ENCODE measurements at places on chromosomes 6 and 20.

DNA sequence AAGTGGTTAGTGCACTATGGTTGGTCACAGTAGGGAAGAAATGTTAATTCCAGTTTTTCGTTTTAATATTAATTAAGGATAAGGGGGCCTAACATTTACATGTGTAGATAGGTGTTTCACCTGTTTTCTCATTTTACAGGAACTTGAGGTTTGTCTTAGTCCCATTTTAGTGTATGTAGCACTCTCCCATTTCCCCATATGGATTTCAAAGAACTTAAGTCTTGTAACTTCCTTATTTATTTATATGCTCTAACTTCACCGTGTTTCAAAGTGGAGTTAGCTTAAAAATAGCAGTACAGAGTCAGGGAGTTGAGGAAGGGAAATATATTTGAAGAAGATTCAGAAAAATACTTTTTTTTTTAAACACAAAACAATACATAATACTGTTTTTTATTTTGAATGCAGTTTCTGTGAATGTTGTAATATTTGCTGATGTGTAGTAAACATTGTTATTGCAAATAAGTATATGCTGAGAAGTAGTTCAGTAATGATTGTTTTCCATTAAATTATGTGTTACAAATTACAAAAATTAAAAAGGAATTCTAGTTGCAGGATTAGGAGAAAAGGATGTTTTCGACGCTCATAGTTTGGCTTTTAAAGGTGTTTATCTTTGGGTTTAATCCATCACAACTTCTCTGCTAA lies 3.5 kb downstream of the SCAF8 start:
- DNase-seq = no peak

GRCh38 chr6:40244699-40245098 lies 310.4 kb upstream of the MOCS1 start:
- DNase-seq = no peak

GRCh38 chr20:12433724-12434123 lies 516.0 kb downstream of the BTBD3 start:
- no peak for DNase-seq

DNA sequence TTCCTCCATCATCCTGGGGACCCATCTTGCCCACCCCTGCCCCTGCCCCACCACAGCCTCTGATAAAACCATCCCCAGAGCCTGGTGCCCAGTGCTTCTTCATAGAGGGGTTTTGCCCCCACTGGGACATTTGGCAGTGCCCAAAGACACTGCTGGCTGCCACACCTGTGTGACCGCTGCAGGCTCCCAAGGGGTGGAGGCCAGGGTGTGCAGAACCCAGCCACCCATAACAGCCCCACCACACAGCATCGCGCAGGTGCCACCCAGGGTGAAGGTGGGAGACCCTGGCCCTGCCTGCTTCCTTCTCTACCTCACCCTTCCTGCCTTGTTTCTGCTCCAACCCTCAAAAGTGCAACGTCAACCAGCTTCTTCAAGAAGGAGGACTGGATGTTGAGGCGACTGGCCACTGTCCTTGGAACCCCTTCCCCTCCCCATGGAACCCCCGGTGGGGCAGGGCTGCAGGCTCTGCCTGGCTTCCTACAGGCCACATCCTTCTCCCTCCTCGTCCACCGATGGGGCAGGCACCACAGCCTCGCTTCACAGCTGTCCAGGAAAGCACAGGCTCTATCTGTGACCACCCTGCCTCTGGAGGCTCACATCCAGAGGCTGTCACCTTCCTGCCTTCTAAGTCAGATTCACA lies 79.2 kb upstream of the MPC1 start:
- no peak for DNase-seq

- DNase-seq = no peak
Observed at GRCh38 chr6:31651602-31652191, 764 bp downstream of the BAG6 start.

DNA sequence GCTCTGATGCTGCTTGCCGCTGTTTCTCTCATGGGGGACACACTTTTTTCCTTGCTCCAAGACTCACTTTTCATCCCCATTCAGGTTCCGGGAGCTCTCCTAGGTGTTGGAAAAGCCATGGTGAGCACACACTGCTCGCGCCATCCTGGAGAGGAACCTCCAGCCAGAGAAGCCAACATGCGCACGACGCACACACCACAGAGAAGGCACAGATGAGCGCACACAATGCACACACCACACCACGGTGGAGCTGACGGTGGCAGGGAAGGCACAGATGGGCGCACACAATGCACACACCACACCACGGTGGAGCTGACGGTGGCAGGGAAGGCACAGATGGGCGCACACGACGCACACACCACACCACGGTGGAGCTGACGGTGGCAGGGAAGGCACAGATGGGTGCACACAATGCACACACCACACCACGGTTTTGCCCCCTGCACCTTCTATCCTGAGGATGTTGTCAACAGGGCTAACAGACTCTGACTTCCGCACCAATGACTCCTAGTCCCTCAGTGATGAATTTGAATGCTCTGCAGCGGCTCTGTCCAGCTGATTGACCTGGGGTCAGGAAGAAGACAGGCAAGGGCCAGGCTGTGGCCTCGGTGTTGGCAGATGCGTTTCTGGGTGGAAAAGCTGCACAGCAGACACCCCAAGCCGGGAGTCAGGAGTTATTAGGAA lies 154.7 kb downstream of the ERMARD start:
- no peak for DNase-seq

- no peak for DNase-seq
Observed at GRCh38 chr6:155328539-155329459, 14.5 kb upstream of the TFB1M start.

DNA sequence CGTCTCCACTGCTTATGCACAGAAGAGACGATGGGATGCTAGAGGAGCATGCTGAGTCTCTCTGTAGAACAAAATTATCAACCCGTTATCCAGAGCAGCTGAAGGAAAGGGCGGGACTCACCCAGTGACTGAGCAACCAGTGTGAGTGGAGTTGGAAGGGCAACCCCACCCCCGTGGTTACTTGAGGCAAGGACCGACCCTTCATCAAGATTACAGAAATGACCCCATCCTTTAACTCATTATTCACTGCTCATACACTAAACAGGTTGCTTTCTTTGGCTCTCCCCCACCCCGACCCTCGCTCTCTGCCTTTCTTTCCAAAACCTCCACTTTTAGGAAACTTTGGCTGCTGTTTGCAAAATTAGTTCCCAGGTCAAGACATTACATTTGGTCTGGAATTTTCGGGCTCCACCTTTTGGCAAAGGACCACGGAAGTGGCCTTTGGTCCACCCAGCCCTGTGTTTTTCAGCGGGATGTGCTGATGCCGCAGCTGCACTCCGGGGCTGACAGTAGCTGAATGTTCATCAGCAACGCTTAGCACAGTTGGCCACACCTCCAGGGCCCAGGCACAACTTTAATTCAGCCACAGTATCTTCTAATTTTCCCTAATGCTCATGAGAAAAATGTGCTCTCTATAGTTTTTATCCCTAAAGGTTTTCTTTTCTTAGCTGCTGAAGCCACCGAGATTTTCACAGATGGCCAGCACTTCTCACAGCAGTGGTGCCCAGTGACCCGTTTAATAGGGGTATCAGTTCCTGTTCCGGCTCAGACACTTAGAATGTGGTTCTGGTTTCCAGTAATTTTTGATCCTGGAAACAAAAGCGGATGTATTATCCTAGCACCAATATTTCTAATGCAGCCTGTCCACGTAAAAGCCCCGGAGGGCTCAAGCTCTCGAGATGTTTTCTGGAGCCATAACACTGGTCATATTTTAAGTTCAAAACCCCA lies 103.6 kb upstream of the NXT1 start:
- no peak for DNase-seq

DNA sequence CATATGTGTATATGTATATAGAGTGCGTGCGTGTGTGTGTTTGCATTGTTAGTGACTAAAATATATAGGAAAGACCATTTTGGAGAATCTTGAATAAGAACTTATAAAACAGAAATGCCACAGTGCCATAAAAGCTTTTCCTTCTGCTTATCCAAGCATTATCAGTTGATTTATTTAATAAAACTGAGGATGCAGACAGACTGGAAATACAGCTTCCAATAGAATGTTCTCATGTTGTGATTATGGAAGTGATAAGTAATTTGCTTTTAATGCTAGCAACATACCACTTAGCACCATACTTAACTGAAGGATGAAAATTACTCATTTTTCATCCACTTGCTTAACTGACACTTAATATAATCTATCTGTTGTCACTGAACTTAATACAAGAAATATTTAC lies 820.1 kb downstream of the TFAP2A start:
- DNase-seq = no peak

DNA sequence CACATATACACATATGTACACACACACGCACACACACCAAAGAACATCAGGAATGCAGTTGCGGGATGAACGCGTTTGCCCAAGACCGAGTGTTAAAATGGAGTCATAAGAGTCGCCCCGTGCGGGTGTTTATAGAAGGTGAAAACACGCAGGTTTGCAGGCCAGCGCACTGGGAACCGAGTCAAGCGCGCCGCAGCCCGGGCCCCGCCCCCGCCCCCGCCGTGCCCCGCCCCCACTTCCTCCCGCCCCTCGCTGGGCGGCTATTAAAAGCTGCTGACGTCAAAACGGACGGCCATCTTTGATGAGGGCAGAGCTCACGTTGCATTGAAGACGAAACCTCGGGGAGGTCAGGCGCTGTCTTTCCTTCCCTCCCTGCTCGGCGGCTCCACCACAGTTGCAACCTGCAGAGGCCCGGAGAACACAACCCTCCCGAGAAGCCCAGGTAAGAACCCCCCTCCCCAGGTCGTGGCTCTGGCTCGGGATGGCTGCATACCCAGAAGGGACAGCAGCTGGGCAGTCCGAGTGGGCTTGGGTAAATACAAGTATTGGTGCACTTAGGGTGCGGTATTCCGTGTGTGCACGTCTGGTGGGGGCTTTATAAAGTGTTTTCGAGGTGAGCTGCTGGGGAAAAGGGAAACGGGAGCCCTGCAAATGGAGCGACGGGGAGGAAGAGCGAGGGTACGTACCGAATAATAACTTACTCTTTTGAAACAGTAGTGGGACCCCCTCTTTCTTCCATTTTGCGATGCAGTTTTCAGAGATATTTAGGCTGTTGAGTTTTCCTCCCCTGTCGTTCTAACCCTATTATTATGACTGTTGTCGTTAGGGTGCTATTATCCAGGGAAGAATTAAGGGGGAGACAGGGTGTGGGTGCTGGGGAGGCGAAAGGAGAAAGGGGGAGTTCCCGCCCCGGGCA lies at the start of gene SNAP25:
Gene SNAP25 (plus strand): TSS at position 295 of the 916 bp plus-strand sequence. CDS start 56,662 bp downstream, outside the sequence.
- no peak for DNase-seq

DNA sequence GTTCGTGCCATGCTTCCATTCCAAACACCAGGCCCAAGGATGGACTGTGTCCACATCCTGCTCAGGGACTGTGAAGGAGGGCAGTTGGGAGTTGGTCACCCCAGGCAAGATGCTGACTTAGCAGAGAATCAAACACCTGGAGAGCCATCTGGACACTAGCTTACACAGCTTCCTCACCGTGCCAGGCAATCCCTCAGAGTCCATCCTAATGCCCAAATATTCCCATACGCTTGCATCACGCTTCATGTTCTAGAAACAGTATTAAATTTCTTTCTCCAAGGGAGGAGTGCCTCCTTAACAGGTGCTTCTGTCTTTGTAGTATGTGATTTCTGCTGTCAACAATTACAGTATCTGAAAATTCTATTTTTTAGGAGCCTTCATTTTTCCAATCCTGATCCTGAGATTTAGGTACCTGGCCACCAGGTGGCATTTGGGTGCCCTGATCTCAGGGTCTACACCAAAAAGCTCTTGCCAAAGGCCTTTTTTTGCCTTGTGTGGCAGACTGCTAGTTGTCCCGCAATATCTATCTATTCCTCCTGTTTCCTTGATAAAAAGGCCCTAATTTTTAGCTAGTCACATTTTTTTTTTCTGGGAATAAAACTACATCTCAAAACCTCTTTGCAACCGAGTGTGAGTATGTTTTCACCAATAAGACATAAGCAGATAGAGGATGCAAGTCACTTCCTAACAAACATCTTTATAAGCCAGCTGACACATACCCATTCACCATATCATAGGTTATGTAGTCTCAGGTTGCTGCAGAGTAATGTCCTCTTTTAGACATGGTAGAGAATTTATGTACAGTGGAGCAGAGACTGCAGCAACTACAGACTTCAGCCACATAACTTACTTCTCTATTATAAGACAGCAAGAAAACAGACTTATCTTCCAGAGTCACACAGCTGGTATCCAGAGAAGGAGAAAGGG lies 85.0 kb downstream of the PREP start:
- no peak for DNase-seq

DNA sequence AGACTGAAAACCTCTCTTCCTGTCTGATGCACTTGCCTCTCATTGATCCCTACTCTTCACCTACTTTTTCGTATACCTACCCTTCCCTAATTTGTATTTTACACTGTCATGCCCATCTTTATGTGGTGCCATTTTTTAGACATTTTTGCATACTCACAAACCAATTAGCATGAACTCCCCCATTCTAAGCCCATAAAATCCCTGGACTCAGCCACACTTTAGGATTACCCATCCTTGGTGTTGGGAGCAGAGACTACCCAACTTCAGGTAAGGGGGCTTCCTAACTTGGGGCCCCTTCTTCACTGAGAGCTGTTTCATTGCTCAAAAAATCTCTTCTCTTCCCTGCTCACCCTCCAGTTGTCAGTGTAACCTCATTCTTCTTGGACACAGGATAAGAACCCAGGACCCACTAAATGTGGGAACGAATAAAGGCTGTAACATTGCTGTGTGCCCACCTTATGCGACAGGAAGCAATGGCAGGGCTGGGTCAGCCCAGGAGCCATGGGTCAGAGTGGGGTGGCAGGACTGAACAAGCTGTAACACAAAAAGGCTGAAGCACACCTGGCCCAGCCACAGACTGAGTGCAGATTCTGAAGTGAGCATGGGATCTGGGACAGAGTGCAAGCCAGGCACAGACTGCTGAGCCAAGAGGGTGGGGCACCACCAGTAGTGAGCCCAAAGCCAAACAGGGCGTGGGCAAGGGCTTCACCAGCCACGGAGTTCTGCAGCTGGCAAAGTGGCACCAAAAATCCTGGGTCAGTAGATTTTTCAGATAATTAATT lies 789.1 kb upstream of the HS3ST5 start:
- DNase-seq = no peak

DNA sequence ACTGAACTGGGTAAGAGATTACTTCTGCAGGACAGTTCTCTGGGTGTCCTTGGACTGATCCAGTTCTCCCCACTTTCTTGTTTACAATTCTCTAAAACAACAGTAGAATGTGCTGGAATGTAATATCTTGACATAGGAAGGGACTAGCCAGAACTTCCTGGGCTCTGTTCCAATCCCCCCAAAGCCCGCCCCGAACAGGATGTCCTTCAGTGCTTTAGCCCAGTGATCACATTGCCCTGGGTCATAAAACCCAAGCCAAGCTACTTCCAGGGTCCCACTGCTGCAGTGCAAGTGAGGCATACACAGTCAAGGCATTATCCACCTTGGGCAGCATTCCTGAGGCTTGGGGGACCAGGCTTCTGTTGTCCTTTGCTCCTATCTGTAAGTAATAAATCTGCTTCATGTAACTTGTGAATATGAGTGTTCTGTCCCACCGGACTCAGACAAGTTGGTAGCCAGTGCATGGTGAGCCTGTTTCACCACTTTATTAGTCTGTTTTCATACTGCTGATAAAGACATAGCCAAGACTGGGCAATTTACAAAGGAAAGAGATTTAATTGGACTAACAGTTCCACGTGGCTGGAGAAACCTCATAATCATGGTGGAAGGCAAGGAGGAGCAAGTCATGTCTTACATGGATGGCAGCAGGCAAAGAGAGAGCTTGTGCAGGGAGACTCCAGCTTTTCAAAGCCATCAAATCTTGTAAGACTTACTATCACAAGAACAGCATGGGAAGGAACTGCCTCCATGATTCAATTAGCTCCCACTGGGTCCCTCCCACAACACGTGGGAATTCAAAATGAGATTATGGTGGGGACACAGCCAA lies 23.5 kb downstream of the FITM2 start:
- DNase-seq = no peak

All from stimulated activated CD8-positive, alpha-beta memory T cell treated with anti-CD3 and anti-CD28 coated beads, Interleukin-2, amount 100 ng/mL, for 48 hours (primary cell).